ENCODE measurements at places on chromosomes 13 and 19.

- no peak for DNase-seq
Measured at GRCh38 chr19:33508941-33509614, 12.5 kb downstream of the PEPD start.

DNA sequence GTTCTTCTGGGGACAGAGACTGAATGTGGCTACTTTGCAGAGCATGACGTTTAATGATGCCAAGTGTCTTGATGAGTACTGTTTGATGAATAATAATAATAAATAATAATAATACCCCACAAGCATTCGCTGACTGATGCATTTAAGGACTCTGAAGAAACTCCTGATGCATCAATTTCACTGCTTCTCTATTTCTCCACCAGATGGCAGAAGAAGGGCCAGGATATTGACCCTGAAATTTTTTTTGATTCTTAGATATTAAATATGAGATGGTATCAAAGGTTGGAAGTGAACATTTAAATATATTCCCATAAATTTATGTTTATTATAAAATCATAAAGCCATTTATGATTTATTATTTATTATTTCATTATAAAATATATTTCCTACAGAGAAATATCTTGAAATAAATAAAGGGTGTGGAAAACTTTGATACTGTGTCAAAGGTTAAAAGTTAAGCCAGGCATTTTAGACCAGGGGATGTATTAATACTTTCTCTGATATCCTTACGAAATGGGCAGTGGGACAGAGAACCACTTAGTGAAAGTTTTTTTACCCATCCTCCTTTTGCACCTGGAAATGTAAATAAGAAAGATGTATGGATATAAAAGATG is 170.9 kb downstream of the LACC1 start:
- no peak for DNase-seq

DNA sequence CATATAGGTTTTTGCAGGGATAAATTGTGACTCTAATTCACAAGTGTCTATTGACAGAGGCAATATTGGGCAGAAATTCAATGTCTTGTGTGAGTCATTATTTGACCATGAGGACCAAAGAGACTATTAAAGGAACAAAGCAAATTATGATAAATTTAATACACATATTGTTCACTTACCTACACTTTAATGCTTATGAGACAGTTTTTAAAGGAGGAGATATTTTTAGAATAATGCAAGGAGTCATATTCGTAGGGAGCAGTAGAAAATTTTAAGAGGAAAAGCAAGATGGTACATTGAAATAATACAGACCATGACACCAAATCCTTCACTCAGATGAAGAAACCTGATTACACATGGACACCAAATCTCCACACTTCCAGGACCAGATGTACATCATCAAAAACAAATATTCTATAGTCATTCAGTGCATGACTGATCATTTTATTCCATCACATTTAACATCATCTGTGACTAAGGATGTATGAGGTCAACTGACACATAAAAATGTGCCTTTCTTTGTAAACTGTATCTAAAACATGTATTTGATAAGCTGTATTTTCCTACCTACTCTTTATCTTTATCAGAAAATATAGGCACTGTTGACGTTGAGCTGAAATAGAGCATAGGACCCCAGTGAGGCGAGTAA is 4.2 kb upstream of the OR7A17 start:
- DNase-seq, result no peak

DNA sequence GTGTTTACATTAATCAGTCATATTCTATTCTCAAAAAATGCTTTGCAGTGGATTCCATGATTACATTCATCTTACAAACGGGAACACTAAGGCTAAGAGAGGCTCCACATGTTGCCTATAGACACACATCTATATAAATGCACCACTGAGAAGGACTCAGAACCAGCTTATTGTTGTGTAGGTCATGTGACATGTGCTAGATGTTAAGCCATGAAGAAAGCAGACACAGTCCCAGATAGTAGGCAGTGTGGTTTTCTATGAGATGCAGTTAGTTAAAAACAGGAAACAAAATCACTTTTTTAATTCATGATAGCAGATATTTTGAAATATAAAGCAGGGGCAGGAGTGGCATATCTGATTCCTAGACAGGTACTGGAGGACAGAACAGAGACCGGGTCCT is 10.7 kb downstream of the SIGLEC6 start:
- DNase-seq, result no peak

- no peak for DNase-seq
Measured at GRCh38 chr19:4639531-4640246, 373 bp downstream of the TNFAIP8L1 start.

GRCh38 chr19:6765738-6766356 is 1.4 kb downstream of the SH2D3A start:
- no peak for DNase-seq

- DNase-seq, result peak; percentile 43
Measured at GRCh38 chr19:51131780-51132680, 7.3 kb downstream of the SIGLEC9 start.

DNA sequence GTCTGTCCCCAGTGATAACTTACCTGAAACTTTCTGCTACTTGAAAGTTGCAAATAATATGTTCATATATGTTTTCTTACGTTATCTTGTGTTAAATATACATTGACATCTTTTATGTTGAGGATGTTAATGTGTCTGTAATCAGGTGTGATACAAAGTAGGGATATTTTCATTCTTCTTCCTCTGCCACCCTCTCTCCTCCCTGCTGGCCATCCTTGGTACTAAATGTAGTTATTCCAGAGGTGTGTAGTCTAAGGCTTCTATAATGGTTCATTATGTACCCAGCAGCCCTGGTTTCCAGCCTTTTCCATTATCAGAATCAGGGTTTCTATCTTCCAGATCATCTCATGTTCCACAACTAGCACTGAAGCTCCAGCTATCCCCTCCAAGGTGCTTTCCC is 606.7 kb upstream of the KLHL1 start:
- DNase-seq, result no peak

DNA sequence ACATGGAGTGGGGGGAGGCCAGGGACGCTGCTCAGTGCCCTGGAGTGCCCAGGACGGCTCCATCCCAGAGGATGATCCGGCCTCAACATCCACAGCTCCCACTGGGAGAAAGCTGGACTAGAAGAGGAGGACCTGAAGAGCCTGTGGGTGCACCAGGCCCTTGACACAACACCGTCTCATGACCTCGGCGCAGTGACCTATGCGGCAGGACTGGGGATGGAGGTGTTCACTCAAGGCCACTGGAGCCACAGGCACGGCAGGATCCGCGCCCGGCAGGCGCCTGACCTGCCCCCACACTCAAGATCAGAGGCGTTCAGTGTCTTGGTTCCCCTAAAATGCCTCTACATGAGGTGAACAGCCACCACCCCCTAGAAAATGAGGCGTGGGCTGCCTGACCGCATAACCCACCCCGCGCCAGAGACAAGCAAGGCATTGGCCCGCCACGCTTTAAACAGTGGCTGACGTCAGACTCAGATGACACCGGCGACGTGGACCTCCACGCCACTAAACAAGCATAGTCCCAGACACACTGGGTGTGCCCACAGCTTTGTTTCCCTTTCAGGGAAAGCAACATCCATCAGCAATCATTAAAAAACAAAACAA is 8.0 kb downstream of the SGTA start:
- DNase-seq, result no peak

GRCh38 chr13:52447815-52448552 is 2.5 kb downstream of the VPS36 start:
- DNase-seq, result peak; percentile 42

- no peak for DNase-seq
Measured at GRCh38 chr19:18849838-18850400, 18.2 kb downstream of the UPF1 start.

- DNase-seq, result peak; percentile 66
Measured at GRCh38 chr19:27746691-27747380, 1466.1 kb downstream of the UQCRFS1 start.

DNA sequence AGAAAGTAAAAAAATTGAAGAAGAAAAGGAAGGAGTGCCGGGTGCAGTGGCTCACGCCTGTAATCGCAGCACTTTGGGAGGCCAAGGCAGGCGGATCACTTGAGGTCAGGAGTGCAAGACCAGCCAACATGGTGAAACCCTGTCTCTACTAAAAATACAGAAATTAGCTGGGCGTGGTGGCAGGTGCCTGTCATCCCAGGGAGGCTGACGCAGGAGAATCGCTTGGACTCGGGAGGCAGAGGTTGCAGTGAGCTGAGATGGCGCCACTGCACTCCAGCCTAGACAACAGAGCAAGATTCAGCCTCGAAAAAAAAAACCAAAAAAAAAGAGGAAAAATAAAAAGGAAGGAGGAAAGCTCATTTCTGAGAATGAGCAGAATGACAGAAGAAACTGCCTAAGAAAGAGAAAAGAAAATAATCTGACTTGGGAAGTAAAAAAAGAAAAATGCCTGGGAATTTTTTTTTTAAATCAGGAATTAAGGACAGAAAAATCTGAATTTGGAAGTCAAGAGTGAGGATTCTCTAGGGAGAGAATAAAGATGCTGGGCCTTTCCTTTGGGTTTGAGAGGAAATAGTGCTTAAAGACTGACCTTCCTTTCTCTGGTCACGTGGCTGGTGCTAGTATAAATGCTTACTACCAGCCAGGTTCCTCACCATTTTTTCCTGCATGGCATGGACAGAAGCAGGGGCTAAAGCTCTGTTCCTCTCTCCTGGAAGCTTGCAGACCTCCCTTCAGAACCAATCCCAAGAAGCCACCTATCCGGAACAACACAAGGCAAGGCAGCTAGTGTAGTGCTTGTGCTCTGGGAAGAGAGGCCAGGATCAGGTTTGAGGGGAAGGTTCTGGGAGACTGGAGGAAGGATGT is at the start of gene FFAR2:
Gene FFAR2, plus strand, starts transcription at position 652 of the 864 bp plus-strand sequence. CDS start 1,458 bp downstream, outside the sequence.
- DNase-seq, result no peak

- no peak for DNase-seq
Measured at GRCh38 chr13:108212886-108213285, 2.5 kb downstream of the LIG4 start.

- DNase-seq, result peak; percentile 71
Measured at GRCh38 chr13:35714588-35715377, 238.3 kb upstream of the MAB21L1 start.

DNA sequence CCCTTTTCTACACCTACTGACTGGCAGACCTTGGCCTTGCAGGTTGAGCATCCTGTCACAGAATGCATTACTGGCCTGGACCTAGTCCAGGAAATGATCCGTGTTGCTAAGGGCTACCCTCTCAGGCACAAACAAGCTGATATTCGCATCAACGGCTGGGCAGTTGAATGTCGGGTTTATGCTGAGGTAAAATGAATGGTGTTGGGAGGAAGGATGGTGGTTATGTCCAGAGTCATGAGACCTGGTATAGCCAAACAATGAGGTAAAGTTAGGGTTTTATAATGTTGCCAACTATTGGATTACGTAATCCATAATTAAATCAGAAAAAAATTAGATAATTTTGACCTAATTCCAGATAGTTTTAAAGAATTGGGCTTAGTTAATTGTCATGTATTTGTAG is 212.5 kb downstream of the PCCA start:
- DNase-seq, result no peak

GRCh38 chr19:54325194-54325621 is 12.2 kb upstream of the LILRA5 start:
- DNase-seq, result peak; percentile 42

DNA sequence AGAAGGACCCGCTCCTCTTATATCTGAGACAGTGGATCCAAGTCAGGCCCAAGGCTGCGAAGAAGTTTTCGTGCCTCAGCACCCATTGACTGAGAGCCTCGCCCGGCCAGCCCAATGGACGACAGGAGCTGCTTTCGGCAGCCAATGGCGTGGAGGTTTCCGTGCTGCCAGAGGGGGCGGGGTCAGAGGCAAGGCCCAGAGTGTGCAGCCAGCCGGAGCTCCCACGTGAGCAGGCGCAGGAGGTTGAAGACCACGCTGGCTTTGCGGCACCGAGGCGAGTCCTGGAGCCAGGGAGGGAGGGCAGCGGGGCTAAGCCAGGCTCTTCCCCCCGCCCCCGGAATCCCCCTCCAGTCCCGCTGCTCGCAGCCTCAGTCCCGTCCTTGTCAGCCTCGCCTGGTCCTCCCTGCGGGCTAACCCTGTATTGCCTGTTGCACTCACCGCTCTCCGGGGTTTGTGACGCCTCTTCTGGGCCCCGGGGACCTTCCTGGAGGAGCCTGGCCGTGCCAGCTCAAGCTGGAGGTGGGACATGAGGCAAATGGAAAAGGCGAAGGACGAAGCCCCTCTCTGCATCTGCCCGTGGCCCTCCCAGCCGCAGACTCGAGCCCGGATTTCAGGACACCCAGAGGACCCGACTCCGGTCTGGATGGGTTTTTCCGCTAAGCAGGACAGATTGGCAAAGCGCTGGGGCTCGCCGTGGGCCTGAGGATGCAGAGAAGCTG is 1.5 kb downstream of the IFNL4 start:
- peak; percentile 59 for DNase-seq

- DNase-seq, result no peak
Measured at GRCh38 chr13:41851351-41851750, 109.6 kb downstream of the VWA8 start.
